ENCODE measurements at places on chromosomes 2 and 18.

DNA sequence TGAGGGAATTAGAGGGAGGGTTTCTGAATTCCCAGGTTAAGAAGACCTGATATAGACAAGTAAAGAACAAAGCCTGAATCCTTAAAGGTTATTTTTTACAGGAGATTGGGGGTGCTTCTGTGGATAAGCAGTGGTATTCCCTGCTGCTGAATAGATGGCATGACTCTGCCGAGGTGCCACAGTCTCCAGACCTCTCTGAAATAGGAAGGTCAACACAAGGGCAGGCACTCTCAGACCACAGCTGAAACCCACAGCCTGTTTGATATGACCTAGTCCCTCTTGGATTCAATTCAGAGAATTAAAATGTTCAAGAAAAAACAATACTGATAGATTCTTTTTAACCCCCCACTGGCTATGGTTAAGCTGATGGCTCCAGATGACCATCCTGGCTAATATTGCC is 259.3 kb downstream of the PTGR3 start:
- no peak for DNase-seq

GRCh38 chr18:73099759-73100158 is 232.0 kb upstream of the NETO1 start:
- DNase-seq: no peak

GRCh38 chr2:207066791-207067460 is 98.8 kb downstream of the KLF7 start:
- DNase-seq: no peak

GRCh38 chr18:50268022-50268747 is 1.9 kb upstream of the CFAP53 start:
- DNase-seq: no peak

DNA sequence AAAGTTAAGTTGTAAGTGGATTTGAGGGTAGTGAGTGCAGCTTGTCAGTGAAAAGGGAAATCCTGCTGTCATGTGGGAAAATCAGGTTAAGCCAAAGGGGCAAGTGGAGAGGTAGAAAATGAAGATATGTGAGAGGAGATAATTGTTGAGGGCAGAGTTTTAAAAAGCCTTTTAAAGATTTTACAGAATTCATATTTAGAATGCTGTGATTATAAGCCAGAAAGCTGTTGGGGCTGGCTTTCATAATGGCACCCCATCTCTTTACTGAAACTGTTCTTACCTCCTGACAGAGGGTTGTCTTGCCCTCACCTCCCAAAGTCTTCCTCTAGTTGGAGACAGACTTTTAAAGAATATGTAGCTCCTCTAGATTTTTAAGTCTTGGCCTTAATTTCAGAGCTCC is 86.9 kb downstream of the MYO3B start:
- no peak for DNase-seq

GRCh38 chr2:107728586-107728985 is 98.1 kb upstream of the RGPD4 start:
- no peak for DNase-seq

- DNase-seq: no peak
Observed at GRCh38 chr2:190887089-190887488, 6.5 kb downstream of the GLS start.

- no peak for DNase-seq
Observed at GRCh38 chr2:237345891-237346640, 67.9 kb downstream of the COL6A3 start.

GRCh38 chr2:73350035-73350691 is 35.5 kb upstream of the ALMS1 start:
- no peak for DNase-seq

DNA sequence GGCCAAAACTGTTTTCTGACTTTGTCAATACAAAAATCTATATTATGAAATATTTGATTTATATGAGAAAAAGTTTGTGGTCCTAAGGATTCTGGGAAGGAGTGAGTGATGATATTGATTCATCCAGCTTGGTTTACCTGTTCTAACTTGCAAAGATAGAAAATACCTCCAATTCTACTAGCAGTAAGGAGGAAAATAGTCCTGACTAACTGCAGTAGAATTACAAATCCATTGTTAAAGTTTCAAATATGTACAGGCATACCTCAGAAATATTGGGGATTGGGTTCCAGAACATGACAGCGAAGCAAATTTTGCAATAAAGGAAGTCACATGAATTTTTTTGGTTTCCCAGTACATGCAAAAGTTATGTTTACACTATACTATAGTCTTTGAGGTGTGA is 158.8 kb upstream of the CYRIA start:
- DNase-seq: no peak

GRCh38 chr18:8889489-8889888 is 184.1 kb downstream of the MTCL1 start:
- no peak for DNase-seq

DNA sequence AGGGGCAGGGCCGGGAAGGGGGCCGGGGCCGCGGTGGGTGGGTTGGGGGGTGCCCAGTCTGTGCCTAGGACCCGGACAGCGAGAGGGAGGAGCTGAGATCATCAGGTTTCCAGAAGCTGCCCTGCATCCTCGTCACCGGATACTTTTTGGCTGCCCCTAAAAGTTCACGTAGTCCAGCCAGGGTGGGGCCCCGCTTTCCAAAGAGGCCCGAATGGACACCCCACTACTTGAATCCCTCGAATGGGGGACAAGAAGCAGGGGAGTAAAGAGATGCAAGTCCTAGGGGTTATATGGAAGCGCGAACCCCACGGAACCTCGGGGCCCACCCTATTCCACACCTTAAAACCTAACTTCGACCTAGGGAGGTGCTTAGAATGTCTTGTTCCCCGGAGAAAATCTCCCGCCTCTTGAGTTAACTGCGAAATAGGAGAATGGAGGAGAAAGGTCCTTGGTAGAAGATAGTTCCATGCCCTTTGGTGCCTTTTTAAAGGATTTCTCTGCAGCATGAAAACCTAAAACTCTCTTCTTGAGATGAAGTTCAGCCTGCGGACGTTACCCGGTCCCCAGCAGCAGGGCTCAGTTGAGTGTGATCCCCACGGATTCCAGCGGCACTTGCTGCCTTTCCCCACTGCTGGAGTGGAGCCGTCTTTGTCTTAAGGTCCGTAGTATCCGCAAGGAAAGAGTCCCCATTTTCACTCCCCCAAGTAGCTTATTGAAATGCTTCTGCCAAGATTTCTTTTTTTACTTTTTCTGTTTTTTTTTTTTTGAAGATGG is 2.1 kb upstream of the RNF152 start:
- DNase-seq: no peak

DNA sequence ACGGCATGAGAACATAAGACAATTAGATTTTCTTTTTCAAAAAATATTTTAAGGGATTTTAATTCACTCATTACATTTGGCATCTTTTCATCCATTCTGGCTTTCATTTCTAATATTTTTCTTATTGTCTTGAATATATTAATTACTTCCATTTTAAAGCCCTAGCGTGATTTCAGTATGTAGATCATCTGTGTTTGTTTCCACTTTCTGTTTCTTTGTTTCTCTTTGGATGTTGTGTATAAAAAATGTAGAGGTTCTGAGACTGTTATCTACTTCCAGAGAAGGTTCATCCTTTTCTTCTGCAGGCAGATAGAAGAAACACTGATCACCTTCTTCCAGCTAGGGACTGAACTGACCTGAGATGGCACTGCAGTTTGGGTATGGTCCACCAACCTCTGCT is 664.4 kb upstream of the SLC39A10 start:
- no peak for DNase-seq

DNA sequence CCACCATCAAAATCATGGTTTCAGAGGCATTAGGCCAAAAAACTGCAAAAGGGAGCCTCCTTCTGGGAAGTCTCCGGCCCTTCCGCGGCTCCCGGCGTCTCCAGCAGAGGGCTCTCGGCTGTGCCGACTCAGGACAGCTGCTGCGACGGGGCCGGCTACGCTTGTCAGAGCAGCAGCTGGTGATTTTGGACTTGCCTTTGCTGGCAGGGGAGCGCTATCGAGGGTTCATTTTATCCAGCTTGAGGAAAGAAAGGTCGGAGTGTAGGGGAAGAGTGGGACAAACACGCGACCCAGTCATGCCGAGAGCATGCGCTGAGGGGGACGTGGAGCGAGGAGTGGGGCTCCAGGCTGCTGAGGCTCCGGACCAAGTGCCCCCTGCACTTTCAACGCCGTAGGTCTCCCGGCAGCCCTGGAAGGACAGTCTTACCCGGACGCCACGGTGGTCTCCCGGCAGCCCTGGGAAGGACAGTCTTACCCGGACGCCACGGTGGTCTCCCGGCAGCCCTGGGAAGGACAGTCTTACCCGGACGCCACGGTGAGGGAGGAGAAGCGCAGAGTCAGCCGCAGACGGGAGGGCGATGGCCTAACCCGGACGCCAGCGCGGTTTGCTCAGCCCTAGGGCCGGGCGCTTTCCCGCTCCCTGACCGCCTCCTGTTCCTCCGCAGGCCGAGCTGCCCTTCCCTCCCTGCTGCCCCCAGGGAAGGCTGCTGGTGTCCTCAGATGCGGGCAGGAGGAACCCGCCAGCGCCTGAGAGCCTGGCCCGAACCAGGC is 21.7 kb downstream of the DDX18 start:
- DNase-seq: no peak

- no peak for DNase-seq
Observed at GRCh38 chr2:71962911-71963694, 184.6 kb downstream of the CYP26B1 start.

- DNase-seq: no peak
Observed at GRCh38 chr2:140747090-140747489, 1383.7 kb downstream of the LRP1B start.

DNA sequence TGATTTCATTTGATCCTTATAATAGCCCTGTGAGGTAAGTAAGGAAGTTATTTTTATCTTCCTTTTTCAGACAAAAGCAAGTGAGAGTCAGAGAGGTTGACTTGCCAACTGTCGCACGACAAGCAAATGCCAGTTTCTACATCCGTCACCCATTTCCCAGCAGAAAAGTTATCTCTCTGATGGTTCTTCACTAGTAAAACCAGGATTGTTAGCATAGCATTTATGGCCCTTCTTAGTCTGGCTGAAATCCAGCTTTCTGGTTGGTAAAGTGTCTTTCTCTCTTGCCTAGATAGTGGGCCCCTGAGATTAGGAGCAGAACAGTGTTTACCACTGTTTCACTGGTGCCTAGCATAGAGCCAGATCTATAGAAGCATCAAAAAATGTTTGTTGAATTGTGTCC is 7.1 kb upstream of the XDH start:
- DNase-seq: no peak

GRCh38 chr2:172724724-172725123 is 10.9 kb upstream of the RAPGEF4 start:
- DNase-seq: no peak

- DNase-seq: no peak
Observed at GRCh38 chr2:239264838-239265651, 135.8 kb downstream of the HDAC4 start.

DNA sequence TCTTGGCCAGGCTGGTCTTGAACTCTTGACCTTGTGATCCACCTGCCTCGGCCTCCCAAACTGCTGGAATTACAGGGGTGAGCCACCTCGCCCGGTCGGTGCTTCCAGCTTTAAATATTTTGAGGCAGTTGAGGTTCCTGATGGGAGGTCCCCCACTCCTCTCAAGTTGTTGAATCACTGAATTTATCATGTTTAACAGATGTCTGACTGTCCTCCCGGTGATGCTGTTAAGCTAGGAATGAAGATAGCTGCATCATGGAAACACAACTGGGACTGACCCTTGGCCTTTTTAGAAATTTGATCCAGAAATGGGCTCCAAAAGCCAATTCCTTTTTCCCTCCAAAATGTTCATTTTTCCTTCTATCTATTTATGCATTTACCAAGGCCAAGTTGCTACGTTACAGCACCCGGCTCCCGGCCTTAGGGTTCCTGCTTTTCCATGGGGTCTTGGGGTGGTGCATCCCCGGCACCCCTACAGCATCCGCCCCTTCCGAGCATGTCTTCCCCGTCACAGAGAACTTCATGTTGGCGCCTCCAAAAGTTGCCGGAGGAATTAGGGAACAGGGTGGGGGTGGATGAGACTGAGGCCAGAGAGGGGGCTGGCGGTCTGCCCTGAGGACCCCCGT is 43.9 kb downstream of the PAX8 start:
- no peak for DNase-seq

DNA sequence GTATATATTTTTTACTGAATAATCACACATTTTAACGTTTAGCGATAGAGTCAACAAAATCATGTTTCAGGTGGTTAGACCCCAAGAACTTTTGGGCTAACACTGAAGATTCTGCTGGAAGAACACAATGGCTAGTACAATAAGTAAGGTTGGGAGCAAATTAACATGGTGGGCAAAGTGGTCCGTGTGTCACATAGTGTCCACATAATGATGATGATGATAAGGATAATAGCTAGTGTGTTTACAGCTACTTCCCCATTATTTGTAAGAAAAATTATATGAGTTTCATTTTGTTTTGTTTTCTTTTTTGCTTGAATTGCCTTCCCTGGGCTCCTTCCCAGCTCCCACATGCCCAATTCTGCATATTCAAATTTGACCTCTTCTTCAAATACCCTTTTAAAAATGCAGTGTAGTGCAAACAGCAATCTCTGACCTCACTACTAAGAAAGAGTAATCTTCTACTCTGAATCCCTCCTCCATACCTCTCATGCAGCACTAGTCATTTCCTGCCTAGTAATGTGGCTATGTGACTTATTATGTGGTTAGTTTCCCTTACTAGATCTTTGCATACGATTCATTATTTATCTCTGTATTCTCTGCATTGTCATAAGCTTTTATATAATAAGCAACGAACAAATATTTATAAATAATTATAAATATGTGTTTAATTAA is 16.9 kb upstream of the VPS54 start:
- no peak for DNase-seq

DNA sequence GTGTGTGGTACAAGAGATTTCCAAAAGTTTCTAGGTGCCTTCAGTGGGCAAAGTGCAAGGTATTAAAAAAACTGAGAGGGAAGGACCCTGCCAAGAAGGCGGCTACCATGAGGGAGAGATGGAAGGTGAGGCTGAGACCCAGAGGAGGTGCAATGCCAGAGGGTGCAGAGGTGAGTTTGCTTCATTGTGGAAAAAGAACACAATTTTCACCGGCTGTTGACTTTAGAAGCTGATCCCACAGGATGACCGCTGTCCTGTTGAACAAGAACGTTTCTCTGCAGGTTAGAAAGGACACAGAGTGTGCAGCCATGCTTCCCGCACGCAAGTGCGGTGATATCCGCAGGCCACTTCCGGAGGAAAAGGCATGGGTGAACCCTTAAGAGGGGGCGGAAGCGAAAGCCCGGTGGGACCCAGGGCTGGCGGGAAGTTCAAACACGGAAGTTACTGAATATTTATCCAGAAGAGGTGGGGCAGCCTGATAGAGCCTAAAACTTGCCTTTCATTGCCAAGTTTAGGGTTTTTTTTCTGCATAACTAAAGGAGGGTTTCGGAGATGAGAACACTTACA is 16.6 kb downstream of the SP110 start:
- DNase-seq: no peak

Data from C1 segment of cervical spinal cord (tissue), 14 donors.